Non-pigmented ciliary epithelial cell (primary cell): ENCODE measurements at places on chromosomes 5 and 9.

- DNase-seq, result no peak
These were observed 167.0 kb upstream of the DMRTA1 start for GRCh38 chr9:22279636-22280035.

GRCh38 chr9:92660266-92660665, 9.7 kb downstream of the IPPK start:
- no peak for DNase-seq

DNA sequence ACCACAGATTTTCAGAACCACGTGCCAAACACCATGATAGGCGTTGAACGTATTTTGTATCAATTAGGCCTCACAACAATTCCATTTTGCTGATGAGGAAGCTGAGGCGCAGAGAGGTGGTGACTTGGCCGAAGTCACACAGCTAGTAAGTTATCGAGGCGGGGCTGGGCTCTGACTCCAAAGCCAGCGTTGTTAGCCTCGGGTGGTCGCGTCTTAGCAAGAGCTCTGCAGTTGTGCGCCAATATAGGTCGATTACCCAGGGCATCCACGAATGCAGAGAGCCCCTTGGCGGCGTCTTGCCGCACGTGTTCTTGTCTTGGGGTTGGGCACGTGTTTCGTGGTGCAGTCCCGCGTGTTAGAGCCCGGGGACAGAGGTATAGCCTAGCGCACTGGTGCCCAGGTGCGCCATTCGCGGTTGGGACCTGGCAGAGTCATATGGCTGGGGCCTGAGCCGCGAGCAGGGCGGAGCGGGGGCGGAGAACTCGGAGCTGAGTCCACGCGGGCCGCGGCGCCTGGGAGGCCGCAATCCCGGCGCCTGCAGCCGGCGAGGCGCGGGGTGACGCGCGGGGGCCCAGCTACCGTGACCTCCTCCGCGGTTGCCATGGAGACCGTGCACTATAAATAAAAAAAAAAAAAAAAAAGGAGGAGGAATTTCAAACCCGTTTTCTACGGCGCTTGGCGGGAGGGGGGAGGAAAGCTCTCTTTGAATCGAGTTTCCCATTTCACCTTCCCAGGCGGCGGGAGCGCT, 62.3 kb downstream of the CXXC5 start:
- DNase-seq, result no peak

DNA sequence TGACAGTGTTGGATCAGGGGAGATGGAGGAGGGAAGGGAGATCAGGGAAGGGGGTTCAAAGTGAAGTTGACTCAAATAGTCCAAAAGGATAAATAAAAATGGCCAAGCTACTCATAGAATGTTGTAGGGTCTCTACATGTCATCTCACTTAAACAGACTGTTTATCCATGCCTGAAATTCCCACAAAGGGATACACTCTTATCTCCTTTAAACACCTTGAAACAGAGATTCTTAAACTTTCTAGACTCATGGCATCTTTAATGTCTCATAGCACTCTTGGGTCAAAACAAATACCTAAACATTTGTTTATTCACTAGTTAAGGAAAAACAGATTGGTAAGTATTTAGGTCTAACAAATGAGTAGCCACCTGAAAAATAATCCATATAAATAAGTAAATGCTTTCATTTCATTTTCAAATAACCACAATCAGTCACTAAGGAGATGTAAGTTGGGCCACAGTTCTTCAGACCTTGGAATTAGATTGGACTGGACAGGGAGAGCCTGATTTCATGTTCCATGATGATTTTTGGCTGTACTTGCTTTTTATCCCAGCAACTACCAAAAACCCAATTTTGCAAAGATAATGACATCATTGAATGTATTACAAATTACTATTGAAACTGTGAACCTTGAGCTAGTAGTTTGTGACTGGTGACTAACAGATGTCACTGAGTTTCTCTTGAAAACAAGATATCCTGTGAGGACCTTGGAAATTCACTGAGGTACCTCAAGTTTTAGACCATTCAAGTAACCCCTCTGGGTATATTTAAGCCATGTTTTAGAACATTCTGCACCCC, 62.5 kb upstream of the ISOC1 start:
- no peak for DNase-seq

- no peak for DNase-seq
These were observed 1.6 kb downstream of the C1QTNF3 start for GRCh38 chr5:34041247-34041972.

- no peak for DNase-seq
These were observed 47.7 kb upstream of the RNF130 start for GRCh38 chr5:180119031-180119902.

DNA sequence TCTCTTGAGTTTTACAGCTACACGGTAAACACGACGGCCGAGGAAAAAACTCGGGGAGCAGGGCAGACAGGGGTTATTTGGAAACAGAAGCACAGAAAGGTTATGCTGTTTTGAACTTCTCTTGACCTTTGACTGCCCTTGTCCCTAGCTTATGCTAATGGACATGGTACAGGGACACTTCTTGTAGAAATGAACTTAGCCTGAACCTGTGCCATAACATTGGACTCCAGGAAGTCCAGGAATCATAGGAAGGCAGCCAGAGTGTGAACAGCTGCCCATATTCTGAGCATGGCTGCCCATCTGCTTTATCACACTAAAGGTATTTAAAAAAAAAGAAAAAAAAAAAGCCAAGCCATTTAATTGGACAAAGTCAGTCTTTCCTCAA, 46.1 kb downstream of the NR6A1 start:
- DNase-seq, result no peak

DNA sequence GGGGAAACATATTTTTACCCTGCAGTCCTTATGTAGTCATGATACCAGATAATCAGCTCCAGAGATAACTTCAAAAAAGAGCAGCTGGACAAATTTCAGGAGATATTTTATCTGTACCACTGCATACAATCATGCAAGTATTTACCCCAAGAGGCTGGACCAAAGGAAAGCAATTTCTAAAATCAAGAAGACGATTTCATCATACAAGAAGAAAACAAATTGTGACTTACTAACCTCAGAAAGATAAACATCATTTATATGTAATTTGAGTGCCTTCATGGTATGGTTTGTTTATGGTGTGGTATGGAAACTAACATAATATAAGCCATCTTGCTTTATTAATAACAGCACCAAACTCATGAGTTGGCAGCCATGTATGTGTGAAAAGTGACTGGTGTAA, 603.6 kb downstream of the PSAT1 start:
- no peak for DNase-seq

GRCh38 chr9:130423272-130423671, 21.5 kb upstream of the ASS1 start:
- no peak for DNase-seq

DNA sequence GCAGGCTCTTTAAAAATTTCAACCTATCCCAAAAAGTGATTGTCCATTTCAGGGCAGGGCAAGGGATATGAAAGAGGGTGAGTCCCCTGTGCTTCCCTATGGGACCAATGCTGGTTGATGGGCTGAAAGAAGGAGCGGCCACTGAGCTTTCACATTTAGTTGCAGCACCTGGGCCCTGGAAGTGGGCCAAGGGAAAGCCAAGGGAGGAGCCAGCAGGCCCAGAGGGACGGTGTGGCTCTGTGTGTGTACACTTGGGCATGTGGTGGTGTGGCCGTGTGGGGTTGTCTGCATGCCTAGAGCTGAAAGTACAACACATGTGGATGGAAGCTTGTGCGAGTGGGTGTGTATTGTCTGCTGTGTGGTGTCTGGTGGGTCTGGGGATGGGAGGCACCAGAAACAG, 14.0 kb upstream of the PSMD5 start:
- DNase-seq, result no peak

DNA sequence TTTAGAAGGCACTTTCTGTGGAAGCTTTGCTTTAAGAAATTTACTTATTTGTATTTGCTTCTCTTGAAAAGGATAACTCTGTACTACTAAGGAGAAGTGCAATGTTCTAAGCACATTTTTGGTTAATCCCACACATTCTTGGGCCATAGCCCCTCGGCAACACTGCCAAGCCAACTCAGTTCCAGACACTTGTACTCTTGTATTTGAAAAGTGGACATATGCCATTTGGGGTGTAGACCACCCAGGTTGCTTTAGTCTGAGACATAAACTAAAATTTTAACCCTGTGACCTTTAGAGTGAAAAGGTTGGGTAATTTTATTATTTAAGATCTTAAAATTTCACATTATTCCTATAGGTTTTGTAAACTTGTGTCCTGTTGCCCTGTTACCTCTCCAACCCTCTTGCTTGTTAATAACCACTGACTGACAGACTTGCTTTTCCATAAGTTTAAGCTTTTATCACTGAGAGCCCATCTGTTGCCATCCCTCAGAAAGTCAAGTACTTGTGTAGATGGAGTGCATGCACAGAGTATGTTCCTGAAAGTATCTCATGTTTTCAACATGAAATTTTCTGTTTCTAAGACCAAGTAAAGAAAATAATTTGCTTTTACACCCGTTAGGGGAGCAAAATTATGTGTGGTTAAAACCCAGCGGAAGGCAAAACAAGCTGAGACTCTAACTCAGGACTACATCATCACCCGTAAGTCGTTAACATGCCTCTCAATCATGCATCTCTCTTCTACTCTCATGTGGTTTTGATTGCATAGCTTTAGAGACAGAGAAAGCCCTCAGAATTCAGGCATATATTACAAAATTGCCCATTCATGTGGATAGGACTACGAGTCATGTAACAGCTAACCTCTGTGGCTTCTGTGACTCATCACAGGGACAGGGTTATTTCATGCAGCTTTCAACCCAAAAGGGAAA, 117.3 kb downstream of the GDNF start:
- DNase-seq, result peak; percentile 89

DNA sequence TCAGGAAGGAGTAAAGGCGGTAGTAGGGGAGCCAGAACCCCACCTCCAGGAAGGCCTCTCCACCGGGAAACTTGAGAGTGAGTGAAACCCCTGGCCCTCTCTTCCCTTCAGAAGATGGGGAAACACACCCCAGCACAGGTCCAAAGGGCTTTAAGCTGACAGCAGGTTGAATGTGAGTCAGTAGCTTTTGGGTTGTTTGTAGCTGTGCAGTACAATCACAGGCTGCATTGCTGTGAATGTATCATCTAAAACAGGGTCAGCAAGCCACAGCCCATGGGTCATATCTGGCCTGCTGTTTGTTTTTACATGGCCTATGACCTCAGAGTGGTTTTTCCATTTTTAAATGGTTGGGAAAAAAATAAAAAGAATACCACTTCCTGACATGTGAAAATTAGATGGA, 10.0 kb downstream of the OTULINL start:
- DNase-seq, result no peak

DNA sequence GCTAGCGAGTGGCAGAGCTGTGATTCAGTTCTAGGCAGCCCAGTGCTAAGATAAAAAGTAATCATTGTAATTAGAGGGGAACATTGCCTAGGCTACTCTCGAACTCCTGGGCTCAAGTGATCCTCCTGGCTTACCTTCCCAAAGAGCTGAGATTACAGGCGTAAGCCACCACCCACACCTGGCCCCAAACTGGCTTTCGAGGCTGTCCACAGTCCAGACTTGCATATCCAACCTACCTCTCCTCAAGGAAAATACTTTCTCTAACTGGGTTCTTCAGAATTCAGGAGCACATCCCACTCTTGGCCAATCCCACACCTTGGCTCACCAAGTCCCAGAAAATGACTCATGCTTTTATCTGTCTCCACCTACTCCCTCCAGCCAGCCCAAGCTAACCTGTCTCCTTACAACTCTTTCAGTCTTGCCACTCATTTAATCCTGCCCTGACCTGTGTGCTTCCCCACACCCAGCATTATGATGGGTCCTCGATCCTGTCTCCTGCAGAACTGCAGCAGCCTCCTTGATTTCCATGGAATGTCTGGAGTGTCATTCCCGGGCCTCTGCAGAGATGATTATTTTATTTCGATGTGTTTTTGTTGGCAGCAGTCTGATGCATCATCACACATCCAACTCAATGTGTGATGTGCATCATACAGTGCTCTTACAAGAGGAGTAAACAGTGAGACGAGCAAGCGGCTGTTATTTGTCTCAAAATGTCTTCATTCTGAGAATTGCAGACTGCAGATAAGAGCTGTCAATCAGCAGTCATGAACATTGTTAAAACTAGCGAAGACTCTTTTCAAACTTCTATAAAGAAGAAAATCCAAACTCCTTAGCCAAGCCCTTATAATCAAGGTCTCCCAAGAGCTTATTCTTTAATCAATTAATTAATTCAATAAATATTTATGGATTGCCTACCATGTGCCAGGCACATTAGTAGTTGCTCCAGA, 167.3 kb downstream of the SEC61B start:
- no peak for DNase-seq

- no peak for DNase-seq
These were observed 44.7 kb upstream of the NDFIP1 start for GRCh38 chr5:142063878-142064331.

GRCh38 chr5:994821-995220, 13.8 kb upstream of the NKD2 start:
- DNase-seq, result no peak

DNA sequence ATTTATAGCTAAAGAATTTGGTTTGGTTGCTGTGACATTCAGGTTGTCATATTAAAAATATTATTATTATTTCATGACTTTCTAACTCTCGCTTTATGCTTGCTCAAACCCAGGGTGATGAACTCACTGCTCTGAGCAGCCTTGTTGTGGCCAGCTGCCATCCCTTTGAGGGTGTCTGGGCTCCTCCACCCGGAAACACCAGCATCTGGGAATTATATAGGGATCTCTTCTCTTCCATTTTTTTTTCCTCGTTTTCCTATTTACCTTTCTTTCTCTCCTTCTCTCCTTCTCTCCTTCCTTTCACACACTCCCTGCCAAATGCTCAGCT, 355.8 kb upstream of the SMARCA2 start:
- DNase-seq, result no peak

GRCh38 chr5:17403695-17404490, 94.1 kb upstream of the TAF11L2 start:
- DNase-seq, result no peak

GRCh38 chr9:127336506-127337352, 60.2 kb upstream of the SLC2A8 start:
- DNase-seq, result peak; percentile 86

GRCh38 chr5:117302949-117303348, 728.3 kb upstream of the SEMA6A start:
- no peak for DNase-seq

DNA sequence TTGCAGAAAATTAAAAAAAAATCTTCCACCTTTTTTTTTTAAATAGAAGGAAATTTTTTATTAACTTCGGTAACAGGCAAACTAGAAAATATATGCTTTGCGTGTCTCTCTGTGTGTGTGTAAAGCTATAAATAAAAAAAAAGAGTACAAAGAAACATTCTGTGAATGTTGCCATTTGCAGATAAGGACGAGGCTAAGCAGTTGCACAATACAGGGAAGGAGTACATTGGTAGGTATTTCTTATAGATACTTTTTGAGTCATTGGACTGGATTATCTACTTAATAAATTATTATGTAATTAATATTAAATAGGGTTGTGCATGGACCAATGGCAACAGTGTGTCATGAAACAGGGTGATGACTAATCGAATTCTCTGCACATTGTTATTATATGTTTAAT, 102.4 kb downstream of the CAMK4 start:
- no peak for DNase-seq
